ENCODE measurements at places on chromosomes 4 and X.

- DNase-seq: peak; percentile 96
These were observed 80.8 kb downstream of the ANKRD50 start for GRCh38 chr4:124631760-124632159.

DNA sequence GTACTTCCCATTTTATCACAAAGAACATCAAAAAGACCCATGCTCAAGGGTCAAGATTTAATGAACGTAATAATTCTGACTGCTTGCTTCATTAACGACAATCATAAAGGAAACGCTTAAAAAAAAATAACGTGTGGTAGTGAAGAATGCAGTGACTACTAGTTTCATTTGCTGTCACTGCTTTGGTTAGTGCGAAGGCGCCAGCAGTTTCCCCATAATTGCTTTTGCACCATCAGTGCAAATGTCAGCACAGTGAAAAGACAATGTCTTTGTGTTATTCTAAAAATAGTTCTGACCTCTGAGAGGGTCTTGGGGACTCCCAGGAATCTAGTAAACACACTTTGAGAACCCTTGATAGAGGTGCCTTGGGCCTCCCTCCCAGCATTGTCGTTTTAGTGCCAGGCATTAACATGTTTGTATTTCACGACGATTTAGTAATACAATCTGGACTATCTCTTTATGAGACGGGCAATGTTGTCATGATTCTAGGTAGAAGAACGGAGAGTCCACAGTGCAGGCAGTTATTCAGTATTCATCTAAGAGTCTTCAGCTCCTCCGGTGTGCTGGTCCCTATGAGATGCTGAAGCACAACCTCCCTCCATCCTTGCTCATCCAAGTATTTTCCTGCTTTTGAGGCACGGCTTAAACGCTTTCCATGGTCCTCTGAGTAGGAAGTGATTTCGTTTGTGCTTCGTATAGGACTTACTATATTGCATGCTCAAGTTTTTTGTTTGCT is 71.0 kb downstream of the AFF1 start:
- peak; percentile 59 for DNase-seq

GRCh38 chr4:73821325-73821724 is 15.2 kb upstream of the CXCL6 start:
- DNase-seq: no peak

GRCh38 chr4:34861666-34862065 is 1382.6 kb downstream of the ARAP2 start:
- no peak for DNase-seq

DNA sequence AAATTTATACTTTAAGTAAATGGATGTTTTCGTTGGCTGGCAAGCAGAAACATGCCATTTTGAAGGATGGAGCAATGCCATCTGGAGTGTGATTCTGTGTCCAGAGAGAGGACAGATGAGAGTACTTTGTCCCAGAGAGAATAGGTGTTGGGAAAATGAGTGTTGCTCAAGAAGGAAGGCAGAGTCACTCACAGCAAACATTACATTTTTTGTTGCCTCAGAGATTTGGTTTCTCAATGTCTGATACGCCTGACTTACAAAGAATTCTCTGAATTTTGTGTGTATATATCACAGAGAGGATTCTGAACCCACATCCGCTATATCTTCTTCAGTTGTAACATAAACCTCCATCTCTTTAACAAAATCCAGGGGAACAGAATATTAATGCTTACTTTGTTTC is 102.8 kb upstream of the PCDH18 start:
- DNase-seq: no peak

GRCh38 chr4:26032142-26032541 is 118.1 kb downstream of the SMIM20 start:
- no peak for DNase-seq

DNA sequence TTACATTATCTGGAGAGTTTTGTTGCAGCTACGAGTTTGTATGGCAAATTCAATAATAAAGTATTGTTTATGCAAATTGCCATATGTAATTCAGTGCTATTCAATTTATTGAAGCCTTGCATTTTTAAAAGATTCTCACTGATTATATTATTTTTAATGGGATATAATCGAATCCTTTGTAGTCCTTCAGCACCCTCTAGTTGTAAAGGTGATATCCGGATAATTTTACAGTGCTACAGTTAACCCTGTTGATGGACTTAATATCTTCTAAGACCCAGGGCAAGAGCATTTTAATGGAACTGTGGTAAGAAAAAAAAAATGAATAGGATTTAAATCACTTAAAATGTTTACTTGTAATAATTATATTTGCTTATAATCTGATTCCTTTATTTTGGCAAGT is 48.5 kb upstream of the GRIA2 start:
- no peak for DNase-seq
